ENCODE measurements at places on chromosomes 11 and 22. TPM values are rescaled to one million over a fixed set of nuclear protein-coding genes. Genes with fewer than 3 reads are reported as not detected.

The CRYAB gene
- total RNA-seq = not detected

The MS4A6E gene
- not detected for total RNA-seq

The ACTN3 gene
- total RNA-seq = not detected

The RNF26 gene
- total RNA-seq = 30.2 TPM

The SLC35C1 gene
- total RNA-seq = 9.3 TPM

The DEPDC7 gene
- 3.0 TPM for total RNA-seq

The HMOX1 gene
- not detected for total RNA-seq

The MYRF gene
- total RNA-seq = 0.97 TPM

Measured in activated CD8-positive, alpha-beta T cell treated with anti-CD3 and anti-CD28 coated beads for 36 hours (primary cell).